ENCODE measurements at places on chromosomes 11 and 22.

DNA sequence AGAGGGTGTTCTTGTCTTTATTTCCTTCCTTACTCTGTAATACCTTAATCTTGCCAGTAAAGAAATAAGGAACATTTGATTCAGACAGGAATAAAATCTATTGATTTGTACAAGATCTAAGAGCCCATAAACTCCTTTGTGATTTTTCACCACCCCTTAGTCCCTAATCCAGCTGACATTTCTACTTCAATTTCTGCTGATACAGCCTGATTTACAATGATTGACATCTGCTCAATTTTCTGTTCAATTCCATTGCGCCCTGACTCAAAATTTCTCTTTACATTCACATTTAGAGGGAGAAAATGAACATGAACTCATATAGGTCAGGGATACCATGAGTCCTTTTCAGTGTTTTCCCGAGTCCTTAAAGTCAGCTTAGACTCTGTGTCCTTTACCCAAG, 27.2 kb upstream of the TMEM123 start:
- DNase-seq = no peak

DNA sequence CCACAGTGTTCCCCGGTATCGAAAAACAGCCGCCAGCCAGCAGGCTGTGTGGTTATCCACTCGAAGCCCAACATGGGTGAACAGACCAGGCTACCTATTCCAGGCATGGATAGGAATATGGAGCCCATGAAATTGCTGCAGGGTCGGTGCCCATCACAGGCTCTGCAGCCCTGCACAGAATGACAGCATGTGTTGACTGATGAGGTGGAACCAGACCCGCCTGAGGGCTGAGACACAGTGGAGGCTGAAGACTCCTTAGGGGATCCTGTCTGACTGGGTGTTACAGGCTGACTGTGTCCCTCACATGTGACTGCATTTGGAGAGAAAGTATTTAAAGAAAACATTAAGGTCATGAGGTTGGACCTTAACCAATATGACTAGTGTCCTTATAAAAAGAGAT, 6.2 kb upstream of the YPEL1 start:
- no peak for DNase-seq

GRCh38 chr11:128040603-128041002, 546.8 kb downstream of the ETS1 start:
- no peak for DNase-seq

DNA sequence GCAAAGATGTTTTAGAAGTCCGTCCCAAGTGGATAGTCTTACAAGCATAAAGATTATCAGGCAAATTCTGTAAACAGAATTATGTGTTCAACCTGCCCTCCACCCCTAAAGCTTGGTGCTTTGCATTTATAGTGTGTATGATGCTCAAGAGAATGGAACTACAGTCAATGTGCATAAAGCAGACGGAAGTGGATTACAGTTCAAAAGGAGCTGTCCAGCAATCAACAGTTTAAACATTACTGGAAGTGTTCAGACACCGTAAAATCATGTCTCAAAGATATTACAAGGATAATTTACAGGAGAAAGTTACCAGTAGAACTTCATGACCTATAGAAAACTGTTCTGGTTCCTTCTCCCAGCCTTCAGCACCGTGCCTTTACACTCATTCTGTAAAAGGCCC, 1.0 kb downstream of the RIC3 start:
- DNase-seq = no peak

DNA sequence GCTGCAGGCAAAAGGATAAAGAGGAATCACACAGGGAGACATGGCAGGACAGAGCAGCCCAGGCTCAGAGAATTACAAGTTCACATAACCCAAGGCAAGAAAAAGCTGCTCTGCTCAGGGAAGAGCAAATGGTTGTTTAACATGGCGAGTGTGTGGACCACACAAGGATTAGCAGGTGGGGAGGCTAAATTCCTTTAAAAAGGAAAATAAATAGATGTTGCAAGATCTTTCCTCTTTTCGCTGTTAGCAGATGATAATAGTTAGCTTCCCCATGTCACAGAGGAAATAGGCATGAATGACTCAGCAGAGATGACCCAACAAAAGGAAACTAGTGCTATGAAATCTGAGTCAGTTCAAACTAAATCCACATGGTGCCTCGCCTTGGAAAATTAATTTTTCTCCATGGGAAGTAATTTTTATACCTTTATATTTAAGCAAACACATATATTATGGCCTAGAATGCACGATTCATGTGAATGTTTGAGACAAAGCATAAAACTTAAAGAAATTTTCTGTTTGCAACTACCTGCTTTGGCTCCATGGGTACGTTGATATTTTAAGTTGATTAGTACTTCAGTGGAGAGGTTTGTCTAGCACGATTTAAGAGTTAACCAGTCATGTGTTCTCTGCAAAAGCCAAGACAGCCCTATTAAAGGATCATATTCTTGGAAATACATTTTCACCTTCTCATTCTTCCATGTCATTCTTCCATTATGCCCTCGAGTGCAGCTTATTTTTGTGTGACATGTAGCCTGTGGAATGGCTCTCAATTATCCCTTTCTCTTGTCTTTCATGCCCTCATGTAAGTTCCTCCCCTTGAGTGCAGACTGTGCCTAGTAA, 38.5 kb upstream of the FJX1 start:
- no peak for DNase-seq

- no peak for DNase-seq
Measured at GRCh38 chr11:83118814-83119213, 38.1 kb upstream of the PCF11 start.

DNA sequence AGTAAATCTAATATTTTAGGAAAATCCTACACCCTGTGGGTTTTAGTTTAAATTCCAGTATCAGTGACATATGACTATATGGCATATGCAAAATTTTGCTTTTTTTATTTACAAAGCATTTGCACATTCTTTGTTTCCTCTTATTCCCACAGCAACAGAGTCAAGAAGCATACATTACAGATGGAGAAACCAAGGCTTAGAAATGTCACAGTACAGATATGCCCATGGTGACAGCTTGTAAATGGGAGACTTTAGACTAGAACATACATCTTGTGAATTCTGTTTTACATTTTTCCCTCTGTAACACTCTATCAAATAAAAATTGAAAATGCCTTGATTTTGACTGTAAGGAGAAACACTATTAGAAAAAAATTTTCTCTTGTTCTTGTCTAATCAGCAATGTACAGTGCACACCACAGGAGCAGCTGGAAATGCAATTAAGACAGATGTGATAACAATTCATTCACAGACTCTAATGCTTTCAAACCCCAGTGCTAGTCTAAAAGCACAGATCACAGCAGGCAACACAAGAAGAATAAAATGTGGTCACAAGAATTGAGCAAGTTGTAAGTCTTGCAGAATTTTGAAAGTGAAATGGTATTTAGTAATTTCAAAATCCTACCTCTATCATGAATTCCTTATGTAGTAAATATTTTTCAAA, 375.9 kb downstream of the LUZP2 start:
- DNase-seq = no peak

DNA sequence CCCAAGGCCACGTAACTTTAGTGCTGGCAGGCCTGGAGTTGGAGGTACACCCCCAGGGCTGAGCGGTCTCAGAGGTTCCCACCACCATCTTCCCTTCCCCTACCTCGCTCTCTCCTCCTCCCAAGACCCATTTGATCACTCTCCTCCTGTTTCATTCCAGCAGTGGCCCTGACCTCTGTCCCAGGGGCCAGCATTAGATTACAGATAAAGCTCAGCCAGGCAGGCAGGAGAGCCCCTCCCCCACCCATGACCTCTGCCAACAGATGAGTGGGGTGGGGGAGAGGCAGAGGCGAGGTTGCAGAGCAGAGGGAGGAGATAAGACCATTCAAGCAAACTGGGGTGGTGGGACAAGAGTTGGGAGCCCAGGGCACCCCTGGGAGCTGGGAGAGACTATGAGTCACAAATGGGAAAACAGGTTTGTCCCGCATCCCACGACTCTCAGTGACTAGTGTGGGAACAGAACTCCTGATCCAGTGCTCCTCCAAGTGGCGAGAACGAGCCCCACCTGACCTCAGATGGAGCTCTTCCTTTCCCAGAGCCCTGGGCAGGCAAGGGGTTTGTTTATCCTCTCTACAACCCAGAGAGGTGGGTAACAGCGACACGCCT, 367.9 kb downstream of the MN1 start:
- DNase-seq = no peak

DNA sequence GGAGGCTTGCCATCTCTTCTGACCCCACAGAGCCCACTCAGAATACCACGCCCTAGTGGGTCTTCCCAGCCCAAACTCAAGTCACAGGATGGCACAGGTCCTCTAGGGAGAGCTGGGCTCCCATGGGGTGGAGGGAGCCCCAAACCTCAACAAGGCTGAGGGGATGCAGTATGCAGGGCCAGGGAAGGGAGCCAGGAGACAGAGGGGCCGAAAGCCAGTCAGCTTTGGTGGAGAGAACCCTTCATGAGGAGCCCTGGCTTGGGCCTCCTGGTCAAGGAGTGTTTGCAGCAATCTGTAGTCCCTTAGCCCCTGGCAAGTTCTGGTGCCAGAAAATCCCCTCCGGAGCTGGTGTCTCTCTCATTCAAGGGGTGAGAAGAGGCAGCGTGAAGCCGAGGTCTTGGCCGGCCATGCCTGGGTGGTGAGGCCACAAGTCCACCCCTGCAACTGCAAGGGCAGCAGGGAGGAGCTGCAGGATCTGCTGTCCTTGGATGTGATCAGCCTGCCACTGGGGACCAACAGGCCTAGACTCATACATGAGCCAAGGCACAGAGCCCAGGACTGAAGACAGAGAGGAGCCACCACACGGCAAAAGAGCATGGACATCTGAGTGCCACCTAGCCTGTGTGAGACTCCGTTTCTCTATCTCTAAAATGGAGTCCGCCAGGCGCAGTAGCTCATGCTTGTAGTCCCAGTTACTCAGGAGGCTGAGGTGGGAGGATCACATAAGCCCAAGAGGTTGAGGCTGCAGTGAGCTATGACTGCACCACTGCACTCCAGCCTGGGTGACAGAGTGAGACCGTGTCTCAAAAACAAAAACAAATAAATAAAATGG, 24.1 kb downstream of the NEAT1 start:
- no peak for DNase-seq

DNA sequence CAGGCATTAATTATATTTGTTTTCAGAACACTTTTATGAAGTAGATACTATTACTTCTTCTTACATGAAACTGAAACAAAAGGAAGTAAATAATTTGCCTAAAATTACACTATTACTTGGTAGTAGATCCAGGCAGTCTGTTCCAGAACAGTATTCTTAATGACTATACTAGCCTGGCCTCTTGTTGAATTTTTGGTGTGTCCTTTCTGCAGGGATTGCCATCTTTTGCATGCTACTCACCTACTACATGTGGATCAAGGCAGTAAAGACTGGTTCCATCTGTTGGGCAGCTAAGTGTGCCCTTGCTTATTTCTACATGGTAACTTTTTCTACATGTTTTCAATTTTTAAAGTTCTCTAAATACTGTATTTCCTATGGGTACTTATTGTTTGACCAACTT, 12.8 kb downstream of the STT3A start:
- no peak for DNase-seq

GRCh38 chr22:20422271-20423007, 15.2 kb downstream of the SCARF2 start:
- DNase-seq = no peak

DNA sequence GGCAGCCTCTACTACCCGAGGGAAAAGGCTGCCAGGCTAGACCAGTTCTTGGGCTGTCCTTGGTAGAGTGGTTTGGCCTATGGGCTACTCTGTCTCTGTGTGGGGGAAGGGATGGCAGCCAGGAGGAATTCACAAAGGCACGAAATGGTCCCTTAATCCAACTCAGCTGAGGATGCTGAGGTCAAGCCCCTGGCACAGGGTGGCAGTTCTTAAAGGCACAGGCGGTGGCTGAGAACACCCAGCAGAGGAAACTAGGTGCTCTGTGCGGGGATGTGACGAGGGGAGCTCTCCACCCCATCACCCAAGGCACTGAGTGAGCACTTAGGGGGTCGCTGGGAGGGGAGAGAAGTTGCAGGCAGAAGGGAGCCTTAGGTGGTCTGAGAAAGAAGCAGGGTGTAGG, at the start of gene MFRP:
MFRP (minus strand) TSS at position 101 of the 400 bp plus-strand sequence. CDS start 192 bp downstream, outside the sequence.
- no peak for DNase-seq

DNA sequence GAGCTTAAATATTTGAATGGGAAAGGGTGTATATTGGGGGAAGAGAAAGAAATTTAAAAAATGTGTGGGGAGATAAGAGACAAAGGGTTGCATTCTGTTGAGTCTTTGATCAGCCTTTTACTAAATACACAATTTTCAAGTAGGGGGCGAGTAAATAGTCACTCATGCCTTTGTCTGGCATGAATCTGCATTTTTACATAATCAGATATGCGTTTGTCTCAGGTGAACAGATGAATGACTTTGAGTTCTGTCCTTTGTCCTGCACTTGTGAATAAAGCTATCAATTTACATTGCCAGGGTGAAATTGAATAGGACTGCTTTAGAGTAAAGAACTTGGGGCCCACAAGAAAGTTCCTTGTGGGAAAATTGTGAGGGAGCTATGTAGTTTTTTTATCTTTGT, 523.6 kb upstream of the LUZP2 start:
- DNase-seq = no peak

GRCh38 chr11:85182441-85183387, 444.4 kb downstream of the DLG2 start:
- DNase-seq = no peak

DNA sequence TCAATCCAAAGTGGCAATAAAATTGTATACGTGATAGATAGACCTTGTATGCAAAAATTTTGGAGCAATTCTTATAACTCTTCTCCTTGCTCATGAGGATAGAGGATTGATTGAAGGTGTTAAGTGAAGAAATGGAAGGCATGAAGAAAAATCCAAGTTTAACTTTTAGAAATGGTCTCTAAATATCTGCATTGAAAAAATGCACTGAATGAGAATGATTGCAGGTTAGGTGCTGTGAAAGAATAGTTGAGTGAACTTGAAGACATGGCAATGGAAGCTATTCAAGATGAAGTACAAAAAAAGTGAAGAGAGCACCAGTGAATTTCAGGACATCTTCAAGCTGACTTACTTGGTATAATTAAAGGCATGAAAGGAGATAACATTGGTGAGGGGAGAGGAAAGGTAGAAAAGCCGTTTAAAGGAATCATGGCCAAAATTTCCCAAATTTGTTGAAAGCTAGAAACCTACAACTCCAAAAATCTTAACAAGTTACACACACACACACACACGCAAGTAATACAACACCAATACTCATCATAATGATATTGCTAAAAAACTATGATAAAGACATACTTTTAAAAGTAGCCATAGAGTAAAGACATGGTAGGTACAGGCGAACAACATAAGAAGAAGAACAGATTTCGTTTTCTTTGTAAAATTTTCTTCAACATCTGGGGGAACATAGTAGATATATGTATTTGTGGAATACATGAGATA, 96.3 kb downstream of the GGTLC2 start:
- DNase-seq = no peak

GRCh38 chr22:34198976-34199375, 278.7 kb upstream of the LARGE1 start:
- no peak for DNase-seq

Data from stimulated activated CD4-positive, alpha-beta T cell treated with anti-CD3 and anti-CD28 coated beads, Interleukin-2, amount 100 ng/mL, for 4 hours (primary cell).